ENCODE measurements at places on chromosomes 16 and 17.

DNA sequence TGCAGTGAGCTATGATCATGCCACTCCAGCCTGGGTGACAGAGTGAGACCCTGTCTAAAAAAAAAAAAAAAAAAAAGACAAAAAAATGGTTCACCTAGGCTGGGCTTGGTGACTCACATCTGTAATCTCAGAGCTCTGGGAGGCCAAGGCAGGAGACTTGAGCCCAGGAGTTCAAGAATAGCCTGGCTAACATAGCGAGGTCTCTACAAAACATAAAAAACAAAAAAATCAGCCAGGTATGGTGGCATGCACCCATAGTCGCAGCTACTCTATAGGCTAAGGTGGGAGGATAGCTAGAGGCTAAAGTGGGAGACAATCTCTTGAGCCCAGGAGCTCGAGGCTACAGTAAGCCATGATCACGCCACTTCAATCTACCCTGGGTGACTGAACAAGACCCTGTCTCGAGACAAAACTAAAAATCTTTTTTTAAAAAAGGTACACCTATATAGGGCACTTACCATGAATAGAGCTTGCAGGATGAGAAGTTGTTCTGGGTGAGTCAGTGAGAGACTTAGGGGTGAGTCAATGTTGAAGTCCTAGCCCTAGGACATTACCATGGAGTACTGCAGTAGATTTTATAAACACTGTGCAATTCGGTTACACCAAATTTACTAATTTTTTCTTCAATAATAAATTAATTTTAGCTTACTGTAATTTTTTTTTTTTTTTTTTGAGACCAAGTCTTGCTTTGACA lies 19.0 kb downstream of the USP32 start:
- DNase-seq: no peak

DNA sequence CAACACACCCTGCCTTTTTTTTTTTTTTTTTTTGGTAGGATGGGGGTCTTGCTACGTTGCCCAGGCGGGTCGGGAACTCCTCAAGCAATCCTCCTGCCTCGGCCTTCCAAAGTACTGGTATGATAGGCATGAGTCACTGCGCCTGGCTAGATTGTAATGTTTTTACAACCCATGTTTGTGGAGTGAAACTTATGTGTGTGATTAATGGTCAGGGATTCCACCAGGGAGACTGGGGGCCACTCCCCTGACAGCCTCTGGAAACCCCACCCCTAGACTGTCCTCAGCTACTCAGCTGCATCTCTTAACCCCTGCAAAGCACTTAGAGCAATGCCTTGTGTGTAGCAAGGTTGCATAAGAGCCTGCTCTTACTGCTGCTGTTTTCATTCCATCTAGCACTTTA lies 220.5 kb downstream of the PARN start:
- DNase-seq: no peak

GRCh38 chr16:11329071-11329491 lies 16.2 kb upstream of the RMI2 start:
- DNase-seq: no peak

DNA sequence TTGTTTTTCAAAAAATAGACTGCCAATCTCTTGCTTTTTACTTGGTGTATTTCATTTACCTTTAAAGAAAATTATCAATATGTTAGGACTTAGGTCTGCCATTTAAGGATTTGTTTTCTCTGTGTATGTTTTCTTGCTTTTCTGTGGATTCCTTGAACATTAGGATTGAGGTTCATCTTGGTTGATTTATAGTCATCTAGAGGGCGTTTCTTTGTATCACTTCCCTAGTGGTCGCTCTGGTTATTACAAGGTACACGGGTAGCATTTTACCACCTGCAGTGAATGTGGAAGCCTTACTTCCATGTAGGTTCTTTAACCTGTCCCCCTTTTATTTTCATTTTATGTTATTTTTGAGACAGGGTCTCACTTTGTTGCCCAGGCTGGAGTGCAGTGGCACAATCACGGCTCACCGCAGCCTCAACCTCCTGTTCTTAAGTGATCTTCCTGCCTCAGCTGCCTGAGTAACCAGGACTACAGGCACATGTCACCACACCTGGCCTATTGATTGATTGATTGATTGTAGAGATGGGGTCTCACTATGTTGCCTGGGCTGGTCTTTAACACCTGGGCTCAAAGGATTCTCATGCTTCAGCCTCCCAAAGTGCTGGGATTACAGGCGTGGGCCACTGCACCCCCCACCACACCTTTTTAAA lies 35.2 kb upstream of the CBX4 start:
- no peak for DNase-seq

DNA sequence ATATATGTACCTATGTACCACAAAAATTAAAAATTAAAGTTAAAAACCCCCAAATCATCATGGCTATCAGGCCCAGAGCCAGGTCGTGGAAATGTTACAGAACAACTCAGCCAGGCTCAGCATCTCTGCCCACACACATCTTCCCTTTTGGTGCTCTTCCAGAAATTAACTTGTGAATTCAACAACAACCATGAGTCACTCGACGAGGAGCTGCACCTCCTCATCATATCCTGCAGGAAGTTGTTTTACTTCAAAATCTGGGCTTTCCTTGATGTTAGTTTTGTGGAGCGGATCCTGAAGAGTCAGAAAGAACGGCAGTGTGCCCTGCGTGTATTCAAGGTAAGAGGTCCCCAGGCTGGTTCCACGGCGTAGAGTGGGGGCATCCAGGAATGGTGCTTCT lies 10.6 kb downstream of the FBXO39 start:
- no peak for DNase-seq

GRCh38 chr17:688100-688989 lies 26.3 kb downstream of the VPS53 start:
- DNase-seq: no peak

GRCh38 chr16:21614896-21615295 lies 15.5 kb downstream of the METTL9 start:
- DNase-seq: no peak

DNA sequence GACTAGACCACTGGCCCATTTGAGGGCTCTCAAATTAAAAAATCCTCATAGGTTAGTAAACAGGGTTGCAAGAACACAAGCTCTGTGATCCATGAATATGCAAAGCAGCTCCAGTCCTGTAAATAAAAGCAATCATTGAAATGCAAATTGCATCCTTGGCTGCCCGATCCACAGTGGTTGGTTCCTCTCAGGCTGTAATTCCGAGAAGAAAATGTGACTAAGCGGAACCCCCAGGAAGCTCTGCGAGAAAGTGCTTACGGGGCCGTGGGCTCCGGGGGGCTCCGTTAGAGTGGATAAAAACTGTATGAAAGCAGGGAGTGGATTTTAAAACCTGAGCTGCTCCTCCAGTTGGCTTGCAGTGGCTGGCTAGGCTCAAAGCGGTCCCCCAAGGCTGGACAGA lies 2.5 kb downstream of the GPRC5B start:
- no peak for DNase-seq

DNA sequence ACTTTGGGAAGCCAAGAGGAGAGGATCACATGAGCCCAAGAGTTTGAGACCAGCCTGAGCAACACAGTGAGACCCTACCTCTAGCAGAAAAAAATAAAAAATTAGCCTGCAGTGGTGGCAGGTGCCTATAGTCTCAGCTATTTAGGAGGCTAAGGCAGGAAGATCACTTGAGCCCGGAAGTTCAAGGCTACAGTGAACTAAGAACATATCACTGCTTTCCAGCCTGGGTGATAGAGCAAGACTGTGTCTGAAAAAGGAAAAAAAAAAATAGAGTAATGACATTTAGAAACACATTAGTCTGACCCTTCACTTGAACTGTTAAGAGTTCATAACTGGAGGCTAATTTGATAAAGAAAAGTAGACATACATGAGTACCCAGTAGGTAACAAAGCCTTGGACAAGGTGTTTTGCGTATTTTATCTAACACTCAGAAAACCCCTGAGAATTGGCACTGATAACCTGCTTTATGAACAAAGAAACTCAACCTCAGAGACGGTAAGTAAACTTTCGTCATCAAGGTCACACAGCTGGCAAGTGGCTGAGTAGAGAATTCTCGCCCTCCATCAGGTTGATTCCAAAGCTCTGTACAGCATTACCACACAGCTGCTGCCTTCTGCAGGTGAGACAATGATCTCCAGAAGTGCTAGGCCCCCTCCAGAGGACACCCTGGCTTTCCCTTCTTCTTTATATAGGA lies 101.1 kb downstream of the SMG6 start:
- DNase-seq: no peak

GRCh38 chr17:80008383-80008840 lies 27.3 kb downstream of the TBC1D16 start:
- no peak for DNase-seq

GRCh38 chr17:50356892-50357510 lies 11.1 kb downstream of the XYLT2 start:
- DNase-seq: no peak

- no peak for DNase-seq
Observed at GRCh38 chr16:2756288-2757015, 4.0 kb downstream of the SRRM2 start.

- no peak for DNase-seq
Observed at GRCh38 chr16:81514041-81514559, 69.5 kb downstream of the CMIP start.

- DNase-seq: no peak
Observed at GRCh38 chr17:76131051-76131691, 9.9 kb downstream of the FOXJ1 start.

GRCh38 chr17:56761387-56761786 lies 72.3 kb downstream of the C17orf67 start:
- DNase-seq: no peak

DNA sequence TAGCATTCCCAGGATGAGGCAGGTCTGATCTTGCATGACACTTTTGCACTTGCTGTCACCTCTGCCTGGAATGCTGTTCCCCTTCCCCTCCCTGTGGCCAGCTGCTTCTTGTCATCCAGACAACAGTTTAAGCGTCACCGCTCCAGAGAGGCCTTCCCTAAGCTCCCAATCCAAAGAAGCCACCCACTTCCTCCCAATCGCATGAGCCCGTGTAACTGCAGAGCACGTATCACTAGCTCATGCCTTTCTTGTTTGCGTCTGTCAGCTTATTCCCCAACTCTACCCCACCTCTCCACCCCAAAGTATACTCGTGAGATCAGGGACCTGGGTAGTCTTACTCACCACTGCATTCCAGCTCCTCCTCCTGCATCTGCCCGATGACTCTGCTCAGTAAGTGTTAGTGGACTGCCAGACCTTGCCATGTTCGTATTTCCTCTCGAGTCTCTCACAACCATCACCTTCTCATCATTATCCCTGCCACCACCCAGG lies 92.8 kb downstream of the GAS7 start:
- DNase-seq: no peak

DNA sequence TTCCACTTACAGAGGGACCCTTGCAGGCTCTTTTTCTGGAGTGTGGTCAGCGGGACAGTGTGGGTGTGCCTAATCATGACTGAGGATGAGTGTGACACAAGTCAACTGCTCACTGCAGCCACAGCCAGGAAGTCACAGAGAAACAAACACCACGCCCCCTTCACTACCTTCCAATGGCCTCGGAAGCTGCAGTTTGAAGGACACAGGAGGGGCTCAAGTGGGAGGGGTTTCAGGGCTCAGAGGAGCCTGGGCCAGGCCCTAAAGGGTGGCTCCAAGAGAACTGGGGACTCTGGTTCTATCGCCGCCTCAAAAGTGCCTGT lies 116.2 kb upstream of the SDK2 start:
- DNase-seq: no peak

GRCh38 chr17:72297326-72298115 lies 176.7 kb downstream of the SOX9 start:
- no peak for DNase-seq

GRCh38 chr17:72075995-72076677 lies 44.7 kb upstream of the SOX9 start:
- DNase-seq: no peak

DNA sequence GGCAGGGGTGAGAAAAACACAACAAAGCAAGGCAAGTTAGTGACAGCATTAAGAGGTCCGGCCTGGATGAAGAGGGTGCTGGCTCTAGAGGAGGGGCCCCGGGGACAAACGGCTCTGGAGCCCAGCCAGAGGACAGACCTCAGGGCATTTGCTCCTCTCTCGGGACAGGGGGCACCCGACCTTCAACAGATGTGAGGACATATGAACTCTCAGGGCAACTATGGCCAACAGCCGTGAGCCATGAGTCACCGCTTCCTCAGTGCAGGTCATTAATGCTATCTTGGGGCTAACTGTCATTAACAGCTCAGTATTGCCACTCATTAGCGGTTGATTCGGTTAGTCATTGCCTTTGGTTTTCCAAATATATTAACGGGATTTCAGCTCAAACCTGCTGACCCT lies 9.7 kb upstream of the ARL5C start:
- no peak for DNase-seq

DNA sequence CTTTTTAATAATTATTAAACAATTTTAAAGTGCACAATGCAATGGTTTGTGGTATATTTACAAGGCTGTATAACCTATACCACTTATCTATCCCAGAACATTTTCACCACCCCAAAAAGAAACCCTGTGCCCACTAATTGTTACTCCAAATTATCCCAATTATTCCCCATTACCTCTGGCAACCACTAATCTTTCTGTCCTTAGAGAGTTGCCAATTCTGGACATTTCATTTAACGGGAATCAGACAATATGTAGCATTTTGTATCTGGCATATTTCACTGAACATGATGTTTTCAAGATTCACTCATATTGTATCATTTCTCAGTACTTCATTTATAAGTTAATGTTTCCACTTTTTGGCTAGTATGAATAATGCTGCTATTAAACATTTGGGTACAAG lies 103.1 kb upstream of the NACA2 start:
- DNase-seq: no peak

- DNase-seq: no peak
Observed at GRCh38 chr16:17827313-17827712, 356.6 kb upstream of the XYLT1 start.

DNA sequence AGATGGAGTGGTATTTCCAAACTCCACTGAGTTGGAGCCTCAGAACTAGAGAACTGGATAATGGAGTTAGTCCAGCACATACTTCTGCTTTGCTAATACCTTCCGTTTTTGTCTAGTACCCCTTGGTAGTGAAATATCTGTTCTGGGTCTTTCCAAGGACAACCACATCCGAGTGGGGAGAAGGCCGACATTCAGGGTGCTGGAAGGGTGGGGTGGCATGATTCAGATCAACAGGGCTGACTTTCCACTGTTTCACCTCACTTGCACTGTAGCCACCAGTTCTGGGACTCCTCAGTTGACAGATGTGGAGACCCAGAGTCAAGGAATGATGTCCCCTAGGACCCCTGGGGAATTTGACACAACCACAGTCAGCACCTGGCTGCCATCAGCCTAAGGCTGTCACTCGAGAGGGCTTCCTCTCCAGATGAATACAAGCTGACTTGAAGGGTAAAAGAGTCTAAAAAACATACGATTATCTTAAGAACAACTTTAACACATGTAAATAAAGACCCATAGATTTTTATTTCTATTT lies 84.8 kb upstream of the HNF1B start:
- DNase-seq: no peak

- DNase-seq: no peak
Observed at GRCh38 chr17:77694391-77695363, 263.8 kb upstream of the TNRC6C start.

DNA sequence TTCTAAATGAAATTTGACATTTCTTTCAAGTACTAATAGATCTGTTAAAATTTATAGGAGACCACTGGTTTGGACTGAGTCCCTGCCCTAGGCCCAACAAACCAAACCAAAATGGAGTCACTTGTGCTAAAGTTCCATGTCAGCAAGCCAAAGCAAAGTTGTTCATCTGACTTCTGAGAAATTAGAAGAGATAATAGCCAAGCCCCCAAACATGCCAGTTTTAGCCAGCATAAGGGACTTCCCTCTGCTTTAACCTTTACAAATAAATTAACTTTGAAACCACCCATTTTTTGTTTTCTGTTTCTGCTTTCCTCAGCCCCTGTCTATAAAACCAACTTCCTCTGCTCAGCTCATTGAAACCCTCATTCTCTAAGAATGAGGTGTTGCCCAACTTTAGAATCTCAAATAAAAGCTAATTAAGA lies 18.9 kb downstream of the CDR2 start:
- DNase-seq: no peak

GRCh38 chr16:76654088-76654820 lies 377.1 kb downstream of the CNTNAP4 start:
- no peak for DNase-seq

All from SIG-M5 (cell line).